ENCODE measurements at places on chromosomes 6 and 20.

DNA sequence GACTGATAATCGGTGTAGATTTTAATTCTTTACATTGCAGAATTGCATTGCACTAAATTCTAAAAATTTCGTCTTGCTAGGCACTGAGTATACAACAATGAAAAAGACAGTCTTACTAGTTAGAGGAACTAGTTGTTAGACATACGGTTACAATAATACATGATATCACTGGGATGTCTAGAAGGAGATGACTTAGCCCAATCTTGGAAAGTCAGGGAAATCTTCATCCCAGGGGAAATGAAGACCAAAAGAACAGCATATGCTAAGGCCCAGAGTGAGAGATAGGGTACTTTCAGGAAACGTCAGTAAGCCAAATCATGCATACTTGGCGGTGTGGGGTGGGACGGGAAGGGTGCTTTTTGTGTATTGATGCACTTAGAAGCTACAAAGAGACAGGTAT lies 901 bp downstream of the CEP57L1 start:
- DNase-seq = no peak

DNA sequence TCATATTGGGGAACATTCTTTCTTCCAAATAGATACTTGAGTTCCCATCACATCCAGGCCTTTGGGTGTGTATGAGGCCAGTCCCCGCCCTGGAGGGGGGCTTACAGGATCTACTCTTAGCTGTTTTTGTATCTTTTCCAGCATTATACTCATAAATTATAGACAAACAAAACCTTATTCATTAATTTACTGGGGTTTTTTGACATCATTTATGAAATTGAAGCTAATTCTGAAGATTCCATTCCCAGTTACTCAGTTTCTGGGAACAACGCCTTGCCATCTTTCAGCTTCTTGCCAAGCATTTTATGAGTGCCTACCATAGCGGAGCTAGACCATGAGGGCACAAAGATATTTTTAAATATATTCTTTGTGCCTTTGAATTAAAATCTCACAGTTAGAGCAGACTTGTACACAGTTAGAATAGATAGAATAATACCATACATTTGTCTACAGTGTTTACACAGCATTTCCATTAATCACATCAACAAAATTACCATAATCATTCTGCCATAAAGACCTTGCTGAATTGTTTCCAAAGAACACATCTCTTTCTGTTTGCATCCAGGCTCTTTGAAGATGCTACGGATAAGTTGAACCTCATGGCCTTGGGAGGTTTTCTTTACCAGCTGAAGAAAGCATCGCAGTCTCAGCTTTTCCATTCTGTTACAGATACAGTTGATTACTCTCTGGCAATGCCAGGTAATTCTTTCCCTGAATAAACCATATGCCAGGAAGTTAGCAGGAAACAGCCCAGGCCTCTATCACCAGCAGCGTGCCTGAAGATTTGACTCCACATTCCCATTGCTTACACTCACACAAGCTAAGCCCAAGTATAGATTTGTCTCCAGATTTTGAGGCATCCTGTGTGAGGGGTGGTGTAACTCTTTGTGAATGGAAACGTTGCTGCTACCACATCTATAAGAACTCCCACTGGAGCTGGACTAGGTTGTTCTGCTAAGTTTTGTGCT lies 75.4 kb upstream of the PBOV1 start:
- no peak for DNase-seq

DNA sequence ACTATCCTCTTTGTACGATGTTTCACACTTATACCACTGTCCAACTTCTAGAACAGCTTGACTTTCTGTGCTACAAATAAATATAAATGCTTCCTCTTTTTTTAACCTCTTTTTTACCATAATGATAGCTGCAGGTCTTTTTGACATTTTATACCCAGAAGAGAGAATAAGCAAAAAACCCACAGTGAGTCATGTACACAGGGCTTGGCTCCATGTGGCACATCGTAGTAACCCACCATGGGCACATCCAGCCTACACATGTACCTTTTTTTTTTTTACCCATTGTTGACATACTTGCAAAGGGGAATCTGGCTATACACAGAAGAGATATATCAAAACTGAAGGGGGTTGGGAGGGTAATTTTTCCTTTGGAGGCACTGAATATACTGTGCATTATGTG lies 59.5 kb upstream of the RSPO3 start:
- DNase-seq = no peak

GRCh38 chr20:23782366-23782983 lies 31.7 kb upstream of the CST1 start:
- DNase-seq = peak; percentile 31

- no peak for DNase-seq
These were observed 97.1 kb upstream of the KCNK16 start for GRCh38 chr6:39419607-39420006.

GRCh38 chr6:149440735-149441671 lies 40.9 kb downstream of the SUMO4 start:
- DNase-seq = no peak

GRCh38 chr6:150745896-150746295 lies 119.6 kb upstream of the MTHFD1L start:
- DNase-seq = no peak

- DNase-seq = peak; percentile 74
These were observed at the start of gene ETV7 for GRCh38 chr6:36387440-36388303. Gene ETV7 (minus strand): TSS chr6:36387669. CDS start chr6:36387541, 128 bp downstream.

DNA sequence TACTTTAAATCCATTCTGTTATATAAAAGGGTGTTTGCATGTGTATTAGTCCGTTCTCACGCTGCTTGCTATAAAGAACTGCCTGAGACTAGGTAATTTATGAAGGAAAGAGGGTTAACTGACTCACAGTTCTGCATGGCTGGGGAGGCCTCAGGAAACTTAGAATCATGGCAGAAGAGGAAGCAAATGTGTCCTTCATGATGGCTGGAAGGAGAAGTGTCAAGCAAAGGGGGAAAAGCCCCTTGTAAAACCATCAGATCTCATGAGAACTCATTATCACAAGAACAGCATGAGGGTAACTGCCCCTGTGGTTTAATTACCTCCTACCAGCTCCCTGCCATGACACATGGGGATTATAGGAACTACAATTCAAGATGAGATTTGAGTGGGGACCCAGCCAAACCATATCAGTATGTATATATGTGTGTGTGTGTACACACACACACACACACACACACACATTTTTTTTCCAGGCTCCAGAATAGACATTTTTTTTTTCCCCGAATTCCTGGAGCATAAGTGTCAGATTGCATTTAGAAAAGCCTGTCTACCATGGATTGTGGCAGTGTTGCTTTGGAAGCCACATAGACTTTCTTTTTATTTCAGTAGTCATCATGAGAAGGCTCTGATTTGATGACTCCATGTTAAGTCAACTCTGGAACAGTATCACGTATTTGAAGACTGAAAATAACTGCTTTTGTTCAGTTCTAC lies 31.5 kb downstream of the KDM1B start:
- DNase-seq = no peak

DNA sequence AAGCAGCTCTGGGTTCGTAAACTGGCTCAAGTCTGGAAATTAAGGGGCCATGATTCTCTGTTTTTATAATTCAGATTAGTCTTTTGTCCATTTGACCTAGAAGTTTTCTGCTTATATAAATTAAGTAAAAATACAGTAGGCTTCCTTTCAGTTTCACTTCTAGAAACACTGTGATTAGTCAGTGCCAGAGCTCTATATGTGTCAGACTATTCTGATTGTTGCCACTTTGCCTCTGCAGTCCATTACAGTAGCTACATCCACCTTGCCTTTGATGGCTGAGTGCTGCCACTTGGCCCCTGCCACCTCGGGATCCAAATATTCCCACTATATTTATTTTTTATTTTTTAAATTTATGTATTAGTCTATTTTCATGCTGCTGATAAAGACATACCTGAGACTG lies 7.9 kb downstream of the ZC2HC1B start:
- DNase-seq = no peak

DNA sequence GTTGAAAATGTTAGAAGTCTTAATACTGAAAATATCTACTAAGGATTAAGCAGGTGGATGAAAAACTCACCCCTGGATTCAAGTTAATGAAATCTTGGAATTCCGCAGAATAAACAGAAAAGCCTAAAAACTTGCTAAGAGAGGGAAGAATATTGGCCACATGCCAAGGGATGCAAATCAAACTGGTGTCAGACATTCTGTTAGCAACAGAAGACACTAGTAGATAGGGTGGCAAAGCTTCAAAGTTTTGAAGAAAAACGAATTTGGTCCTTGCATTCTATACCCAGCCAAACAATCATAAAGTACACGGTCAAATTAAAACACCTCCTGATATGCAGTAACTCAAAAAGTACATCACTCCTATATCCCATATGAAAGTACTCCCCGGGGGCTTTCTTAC lies 77.1 kb upstream of the ADTRP start:
- DNase-seq = no peak

- no peak for DNase-seq
These were observed 50.5 kb downstream of the HLA-A start for GRCh38 chr6:29992807-29993206.

DNA sequence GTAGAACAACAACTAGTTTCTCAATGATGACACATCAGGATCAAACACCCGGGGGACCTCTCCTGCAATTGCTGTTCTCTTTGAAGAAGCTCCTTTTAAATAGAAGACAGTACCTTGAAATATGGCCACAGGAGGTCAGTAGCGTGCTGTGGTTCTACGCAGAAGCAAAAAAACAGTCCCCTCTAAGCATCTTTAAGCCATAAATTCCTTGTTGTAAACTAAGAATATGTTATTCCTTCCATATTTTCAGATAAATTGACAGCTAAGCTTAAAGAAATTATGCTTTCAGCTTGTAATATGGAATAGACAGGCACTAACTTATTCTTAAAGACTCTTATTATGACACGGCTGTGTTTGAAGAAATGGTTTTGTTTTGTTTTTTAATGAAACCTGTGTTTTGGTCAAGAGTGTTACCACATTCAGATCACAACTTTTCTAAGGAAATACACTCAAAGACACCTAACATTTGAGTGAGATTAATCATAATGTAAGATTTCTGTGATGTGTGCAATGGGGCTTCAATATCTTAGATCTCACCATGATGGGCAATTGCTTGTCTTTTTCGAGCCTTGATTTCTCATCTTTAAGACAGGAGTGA lies 49.7 kb upstream of the IL20RA start:
- peak; percentile 66 for DNase-seq

DNA sequence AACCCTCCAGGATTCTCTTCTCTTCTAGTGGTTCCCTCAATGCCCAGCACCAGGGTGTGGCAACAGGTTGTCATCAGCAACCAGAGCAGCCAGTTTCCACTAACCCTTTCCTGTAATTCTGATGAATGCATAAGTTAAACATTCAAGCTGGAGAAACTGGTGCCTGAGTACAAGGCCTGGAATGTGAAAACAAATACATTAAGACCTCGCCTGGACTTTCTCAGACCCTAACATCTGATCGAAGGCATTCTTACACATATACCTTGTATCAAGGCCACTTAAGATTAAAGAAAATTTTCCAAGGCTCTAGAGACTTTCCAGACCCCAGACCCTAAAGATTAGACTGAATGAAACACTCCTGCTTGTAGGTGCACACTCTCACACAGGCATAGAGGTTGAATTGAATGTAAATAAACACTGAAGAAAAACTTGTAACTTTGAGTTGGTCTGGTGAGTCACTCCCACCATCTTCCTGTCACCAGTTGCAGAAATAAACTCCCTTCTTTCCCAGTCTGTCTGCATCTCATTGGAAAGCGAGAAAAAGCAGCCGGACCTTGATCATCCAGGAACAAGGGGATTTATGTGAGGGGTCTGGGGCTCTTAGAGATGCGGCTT lies 9.0 kb downstream of the LRP11 start:
- DNase-seq = no peak

DNA sequence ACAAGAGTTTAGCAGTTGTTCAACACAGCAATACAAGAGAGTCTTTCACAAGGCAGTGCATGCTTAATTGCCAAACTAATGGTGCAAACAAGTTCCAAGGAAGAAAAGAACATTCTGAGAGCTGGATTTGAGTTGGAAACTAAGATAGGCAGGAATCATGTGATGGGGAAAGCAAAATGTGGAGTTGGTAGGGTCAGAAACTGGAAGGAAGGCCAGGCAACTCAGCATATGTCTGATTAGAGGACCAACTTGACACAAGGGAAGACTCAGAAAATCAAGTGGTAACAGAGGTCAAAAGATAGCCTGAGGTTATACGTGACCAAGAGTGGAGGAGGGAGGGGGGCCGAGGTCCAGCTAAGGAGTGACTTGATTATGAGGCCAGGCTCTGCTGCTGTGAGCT lies 117.3 kb downstream of the SMLR1 start:
- no peak for DNase-seq

DNA sequence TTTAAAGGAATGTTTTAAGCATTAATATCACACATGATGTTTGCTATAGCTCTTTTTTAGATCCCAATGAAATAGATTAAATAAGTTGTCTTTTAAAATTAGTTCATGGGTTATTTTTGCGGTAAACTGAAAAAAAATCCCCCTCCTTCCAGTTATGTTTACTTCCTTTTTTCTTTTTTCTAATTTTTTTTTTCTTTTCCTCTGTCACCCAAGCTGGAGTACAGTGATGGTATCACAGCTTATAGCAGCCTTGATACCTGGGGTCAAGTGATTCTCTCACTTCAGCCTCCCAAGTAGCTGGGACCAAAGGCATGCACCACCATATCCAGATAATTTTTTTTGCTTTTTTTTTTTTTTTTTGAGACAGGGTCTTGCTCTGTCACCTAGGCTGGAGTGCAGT lies 17.8 kb upstream of the SCAF8 start:
- DNase-seq = no peak

- no peak for DNase-seq
These were observed 6.2 kb upstream of the CITED2 start for GRCh38 chr6:139380611-139381010.

DNA sequence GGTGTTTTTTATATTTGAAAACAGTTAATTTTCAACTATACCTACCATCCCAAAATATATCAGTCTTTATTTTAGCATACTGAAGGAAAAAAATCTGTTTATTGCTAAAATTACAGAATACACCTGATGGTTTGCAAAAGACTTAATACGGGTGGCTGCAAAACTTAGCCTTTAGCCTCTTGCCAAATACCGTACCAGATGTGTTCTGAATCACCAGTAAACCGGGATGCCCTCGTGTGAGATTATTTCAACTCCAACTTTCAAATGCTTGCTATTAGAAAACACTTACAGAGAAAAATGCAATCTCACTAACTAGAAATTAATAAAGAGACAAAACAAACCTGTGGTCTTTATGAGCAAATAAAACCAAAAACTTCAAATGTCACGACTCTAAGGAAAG lies 36.0 kb downstream of the REV3L start:
- no peak for DNase-seq

DNA sequence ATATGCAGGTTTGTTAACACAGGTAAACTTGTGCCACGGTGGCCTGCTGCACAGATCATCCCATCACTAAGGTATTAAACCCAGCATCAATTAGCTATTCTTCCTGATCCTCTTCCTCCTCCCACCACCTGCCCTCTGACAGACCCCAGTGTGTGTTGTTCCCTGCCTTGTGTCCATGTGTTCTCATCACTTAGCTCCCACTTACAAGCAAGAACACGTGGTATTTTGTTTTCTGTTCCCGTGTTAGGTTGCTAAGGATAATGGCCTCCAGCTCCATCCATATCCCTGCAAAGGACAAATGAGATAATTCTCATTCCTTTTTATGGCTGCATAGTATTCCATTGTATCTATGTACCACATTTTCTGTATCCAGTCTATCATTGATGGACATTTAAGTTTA lies 294.0 kb downstream of the PKHD1 start:
- no peak for DNase-seq

GRCh38 chr20:54474866-54475265 lies 527 bp upstream of the DOK5 start:
- no peak for DNase-seq
